ENCODE measurements at places on chromosomes 1 and 21.

DNA sequence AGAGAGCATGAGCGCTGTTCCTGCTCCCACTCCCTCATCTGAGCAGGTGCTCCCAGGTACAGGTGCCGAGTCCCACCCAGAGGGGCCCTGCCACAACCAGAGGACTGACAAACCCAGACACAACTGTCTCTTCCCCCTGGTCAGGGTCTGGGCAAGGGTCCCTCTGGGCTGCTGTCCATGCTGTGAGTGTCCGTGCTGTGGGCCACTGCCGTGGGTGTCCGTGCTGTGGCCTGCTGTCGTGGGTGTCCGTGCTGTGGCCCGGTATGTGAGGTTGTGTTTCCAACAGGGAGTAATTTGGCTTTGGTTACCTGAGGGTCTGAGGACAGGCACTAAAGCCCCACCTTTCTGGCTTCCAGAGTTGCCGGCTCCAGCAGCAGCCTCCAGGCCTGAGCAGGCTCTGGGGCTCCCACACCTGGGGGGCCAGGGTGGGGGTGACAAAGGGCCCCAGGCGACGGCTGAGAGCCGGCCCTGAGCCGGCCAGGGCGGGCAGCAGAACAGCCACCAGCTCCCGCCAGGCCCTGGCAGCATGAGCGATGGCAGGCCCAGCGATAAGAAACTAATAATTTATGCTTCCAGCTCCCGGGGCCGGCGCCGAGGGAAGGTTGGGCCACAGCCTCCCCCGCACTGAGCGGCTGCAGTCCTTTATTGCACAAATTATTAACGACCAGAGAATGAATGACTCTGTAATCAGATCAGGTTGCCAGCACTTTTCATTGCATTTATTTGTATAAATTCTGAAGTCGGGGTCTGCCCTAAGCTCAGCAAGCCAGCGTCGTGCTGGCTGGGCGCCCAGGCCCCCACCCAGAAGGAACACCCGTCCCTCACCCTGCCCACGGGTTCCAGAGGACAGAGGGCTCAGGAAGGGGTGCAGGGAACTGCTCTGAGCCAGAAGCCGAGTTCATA, 7.3 kb upstream of the SAMD11 start:
- no peak for DNase-seq

DNA sequence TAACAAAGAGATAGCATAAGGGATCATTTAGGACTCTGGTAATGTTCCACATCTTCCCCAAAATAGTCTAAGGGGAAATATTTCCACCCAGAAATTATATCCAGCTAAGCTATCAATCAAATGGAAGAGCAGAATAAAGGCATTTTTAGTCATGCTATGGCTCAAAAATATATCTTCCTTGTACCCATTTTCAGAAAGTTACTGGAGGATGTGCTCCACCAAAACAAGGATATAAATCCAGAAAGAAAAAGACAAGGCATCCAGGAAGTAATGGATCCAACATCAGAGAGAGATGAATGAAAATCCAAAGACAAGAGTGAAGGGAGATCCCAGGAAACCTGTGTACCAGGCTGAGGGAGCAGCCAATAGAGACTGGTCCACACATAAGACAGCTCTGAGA, 2.7 kb upstream of the KRTAP10-8 start:
- DNase-seq = no peak

- no peak for DNase-seq
Observed at GRCh38 chr1:222105861-222106260, 364.0 kb upstream of the DUSP10 start.

- no peak for DNase-seq
Observed at GRCh38 chr1:74517599-74518051, 5.2 kb upstream of the LRRC53 start.

DNA sequence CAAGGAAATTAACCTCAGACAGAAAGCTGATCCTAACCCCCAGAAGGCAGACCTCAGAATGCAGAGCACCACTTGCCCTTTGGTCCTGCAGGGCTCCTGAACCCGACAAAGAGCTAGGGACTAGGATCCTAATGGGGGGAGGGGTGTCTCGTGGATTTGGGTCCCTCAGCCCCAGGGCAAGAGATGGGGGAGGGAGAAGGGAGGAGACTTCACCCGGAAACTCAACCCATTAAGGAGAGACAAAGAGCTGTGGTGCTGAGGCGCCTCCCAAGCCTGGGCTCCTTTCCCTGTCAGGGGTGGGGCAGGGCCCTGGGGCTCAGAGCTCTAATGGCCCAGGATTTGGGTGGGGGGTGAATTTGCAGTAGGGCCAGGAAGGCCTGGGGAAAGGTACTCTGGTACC, 2.9 kb downstream of the NECTIN4 start:
- no peak for DNase-seq

DNA sequence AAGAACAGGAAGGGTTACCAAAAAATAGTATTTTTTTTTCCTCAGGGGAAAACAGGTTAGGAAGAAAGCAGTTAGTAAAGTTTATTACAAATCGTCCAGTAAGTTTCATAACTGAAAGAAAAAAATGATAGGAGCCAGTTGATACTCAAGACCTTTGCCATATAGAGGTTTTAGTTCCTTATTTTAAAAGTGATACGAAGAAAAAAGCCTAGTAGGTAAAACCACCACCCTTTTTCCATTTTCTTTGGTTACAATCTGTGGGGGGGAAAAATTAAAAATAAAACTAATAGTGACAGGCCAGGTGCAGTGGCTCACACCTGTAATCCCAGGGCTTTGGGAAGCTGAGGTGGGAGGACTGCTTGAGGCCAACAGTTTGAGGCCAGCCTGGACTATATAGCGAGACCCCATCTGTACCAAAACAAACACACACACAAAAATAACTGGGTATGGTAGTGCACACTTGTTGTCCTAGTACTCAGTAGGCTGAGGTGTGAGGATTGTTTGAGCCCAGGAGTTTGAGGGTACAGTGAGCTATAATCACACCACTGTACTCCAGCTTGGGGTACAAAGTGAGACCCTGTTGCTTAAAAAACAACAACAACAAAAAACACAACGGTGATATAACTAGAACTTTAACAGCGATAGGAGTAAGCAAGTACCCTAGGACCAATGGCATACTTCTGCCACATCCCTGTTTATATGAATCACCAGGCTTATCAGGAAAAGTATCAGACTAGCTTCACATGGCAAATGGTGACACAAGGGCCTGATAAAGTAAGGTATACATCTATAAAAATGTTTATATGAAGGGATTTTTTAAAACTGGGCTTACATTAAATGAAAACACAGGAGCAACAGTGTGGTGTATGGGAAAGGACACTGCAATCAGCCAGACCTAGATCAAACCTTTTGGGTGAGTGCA, 5.4 kb downstream of the TMEM59 start:
- DNase-seq = no peak

GRCh38 chr1:209756615-209757445, 977 bp downstream of the TRAF3IP3 start:
- DNase-seq = no peak

GRCh38 chr21:37264808-37265207, 2.3 kb downstream of the VPS26C start:
- DNase-seq = no peak

DNA sequence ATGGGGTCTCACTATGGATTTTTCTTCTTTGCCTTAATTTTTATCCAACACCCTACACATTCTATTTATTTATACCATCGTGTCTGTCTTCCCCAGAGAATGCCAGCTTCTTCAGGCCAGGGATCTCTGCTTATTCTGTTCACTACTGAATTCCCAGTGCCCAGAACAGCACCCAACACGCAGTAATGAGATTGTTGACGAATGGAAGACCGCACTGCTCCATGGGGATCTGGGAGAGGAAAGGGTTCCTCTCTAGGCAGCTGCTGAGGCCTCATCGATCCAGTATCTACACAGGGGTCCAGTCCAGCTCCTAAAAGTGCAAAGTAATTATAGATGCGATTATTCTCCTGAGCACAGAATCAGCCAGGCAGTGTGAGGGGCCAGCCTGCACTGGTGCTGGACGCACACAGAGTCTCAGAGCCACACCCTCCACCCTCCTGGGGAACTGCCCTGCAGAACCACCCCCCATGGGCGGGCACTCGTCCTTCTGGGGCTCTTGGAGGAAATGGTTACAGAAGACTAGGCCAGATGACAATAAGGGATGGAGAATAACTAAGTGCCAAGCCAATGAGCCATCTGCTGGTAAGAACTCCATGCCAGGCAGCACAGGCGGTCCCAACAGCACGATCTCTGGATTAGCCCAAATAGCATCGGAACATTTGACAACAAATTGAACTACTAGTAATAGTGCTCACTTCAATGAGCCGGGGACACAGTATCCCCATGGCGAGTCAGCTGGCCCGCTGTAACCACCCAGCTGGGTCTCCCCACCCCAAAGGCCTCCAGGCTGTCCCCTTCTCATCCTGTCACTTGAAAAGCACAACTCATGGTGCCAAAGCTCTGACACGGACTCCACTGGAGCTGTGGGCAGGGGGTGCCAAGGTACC, 1.7 kb upstream of the PDE9A start:
- DNase-seq = no peak

- no peak for DNase-seq
Observed at GRCh38 chr1:241396747-241397681, 40.0 kb upstream of the RGS7 start.

GRCh38 chr1:942864-943533, 16.1 kb downstream of the NOC2L start:
- DNase-seq = no peak

- DNase-seq = no peak
Observed at GRCh38 chr21:38878379-38879179, 72.8 kb downstream of the ETS2 start.

GRCh38 chr1:175089136-175089718, 21.6 kb downstream of the TNN start:
- DNase-seq = no peak

- DNase-seq = no peak
Observed at GRCh38 chr21:45365608-45366241, 39.2 kb upstream of the COL18A1 start.

DNA sequence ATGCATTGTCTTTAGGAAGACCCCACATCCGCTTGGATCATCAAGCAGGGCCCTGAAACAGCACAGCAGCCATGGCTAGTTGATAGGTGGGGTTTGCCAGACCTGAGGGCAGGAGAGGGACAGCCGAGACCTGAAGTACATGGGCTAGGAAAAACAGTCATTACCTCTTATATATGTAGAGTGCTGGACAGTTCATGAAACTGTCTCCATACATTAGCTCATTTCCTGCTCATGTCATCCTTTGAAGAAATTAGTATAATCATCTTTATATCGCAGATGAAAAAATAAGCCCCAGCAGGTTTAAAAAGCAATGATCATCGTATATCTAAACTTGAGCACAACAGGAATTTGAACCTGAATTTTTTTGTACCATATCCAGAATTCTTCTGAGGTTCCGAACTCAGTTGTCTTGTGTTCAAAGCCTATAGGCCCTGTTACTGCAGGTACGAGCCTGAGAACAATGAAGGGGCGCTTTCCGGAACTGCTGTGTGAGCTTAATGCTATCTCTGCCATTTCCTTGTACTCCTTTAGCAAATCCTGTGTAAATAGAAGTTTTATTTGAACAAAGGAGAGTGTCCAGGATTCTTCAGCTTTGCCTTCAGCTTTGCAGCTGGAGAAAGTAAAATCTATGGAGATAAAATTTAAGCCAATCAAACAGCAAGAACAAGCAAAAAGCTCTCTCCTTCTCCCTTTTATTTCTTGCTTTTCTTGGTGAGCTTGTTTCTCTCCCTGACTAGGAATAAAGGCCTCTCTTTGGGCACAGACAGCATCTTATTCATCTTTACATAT, 32.4 kb upstream of the DUSP10 start:
- no peak for DNase-seq

- no peak for DNase-seq
Observed at GRCh38 chr1:64163431-64163830, 40.0 kb upstream of the UBE2U start.

DNA sequence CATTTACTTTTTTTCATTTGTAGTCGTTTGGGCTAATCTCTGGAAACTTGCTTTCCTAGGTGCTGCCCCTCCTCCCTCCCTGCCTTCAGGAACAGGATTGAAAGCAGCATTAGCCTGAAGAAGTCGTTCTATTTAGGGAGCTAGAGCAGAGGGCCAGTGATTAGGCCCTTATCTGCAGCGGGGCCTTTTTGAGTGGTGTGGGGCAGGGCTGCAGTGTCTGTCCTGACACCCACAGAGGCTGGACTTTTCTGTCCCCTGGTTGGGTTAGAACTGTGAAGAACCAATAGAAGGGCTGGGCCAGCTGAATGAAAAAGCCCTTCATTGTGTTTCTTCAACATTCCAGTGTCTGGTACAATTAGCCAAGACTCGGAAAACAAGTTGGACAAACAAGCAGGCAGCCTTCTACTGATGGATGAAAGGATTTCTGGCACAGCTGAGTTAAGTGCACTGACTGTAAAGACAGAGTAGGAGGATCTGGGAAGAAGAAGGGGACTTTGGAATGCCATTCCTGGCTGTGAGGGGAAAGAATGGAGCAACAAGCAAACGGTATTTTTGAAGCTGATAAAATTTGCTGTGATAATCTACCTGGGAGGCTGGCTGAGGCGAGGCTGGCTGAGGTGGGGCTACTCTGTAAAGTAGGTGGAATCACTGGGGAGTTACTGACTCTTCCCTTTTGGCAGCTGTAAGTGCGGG, 9.7 kb downstream of the MACF1 start:
- no peak for DNase-seq

DNA sequence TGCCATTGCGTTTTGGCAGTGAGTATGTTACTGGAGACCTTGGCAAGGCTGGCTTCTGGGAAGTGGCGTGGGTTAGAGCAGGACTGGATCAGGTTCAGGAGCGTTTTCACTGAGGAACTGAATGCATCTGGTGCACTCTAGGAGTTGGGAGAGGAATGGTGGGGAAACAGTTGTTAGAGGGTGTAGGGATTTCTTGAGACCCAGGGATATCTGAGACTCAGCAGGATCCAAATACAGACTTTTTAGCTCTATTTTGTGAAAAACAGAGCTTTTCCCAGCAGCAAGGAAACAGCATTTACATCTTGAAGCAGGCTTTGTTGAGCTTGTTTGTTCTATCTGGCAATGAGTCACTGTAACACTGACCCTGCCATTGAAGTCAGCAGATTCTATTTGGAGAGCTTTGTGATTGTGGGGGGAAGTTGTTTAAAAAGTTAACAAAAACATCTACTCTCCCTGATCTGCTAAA, 56.9 kb upstream of the NRIP1 start:
- no peak for DNase-seq

GRCh38 chr1:223242971-223243370, 99.9 kb upstream of the TLR5 start:
- DNase-seq = no peak

GRCh38 chr1:231517076-231517475, 11.4 kb upstream of the TSNAX start:
- no peak for DNase-seq

- DNase-seq = no peak
Observed at GRCh38 chr1:9691691-9692090, 40.2 kb downstream of the PIK3CD start.
